ENCODE measurements at places on chromosomes 5 and 9.

- no peak for DNase-seq
These were observed 4.7 kb downstream of the MRPL36 start for GRCh38 chr5:1794901-1795290.

DNA sequence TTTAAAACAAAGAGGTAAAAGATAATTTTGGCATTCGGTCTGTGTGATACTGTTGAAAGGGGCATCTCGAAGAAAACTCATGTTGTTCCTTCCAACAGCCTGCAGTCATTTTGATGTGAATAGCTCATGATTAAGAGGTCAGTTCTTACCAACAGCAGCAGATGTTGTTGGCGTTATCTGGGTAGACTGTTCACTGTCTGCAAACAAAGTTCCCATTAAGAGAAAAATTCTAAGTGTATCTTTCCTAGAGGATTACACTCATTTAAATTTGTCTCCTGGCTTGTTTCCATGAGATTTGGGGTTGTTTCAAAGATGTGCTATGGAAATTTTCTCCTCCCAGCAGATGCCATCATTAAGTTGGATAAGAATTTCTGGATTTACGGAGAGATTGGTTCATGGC is 138.2 kb upstream of the RORB start:
- DNase-seq: no peak

DNA sequence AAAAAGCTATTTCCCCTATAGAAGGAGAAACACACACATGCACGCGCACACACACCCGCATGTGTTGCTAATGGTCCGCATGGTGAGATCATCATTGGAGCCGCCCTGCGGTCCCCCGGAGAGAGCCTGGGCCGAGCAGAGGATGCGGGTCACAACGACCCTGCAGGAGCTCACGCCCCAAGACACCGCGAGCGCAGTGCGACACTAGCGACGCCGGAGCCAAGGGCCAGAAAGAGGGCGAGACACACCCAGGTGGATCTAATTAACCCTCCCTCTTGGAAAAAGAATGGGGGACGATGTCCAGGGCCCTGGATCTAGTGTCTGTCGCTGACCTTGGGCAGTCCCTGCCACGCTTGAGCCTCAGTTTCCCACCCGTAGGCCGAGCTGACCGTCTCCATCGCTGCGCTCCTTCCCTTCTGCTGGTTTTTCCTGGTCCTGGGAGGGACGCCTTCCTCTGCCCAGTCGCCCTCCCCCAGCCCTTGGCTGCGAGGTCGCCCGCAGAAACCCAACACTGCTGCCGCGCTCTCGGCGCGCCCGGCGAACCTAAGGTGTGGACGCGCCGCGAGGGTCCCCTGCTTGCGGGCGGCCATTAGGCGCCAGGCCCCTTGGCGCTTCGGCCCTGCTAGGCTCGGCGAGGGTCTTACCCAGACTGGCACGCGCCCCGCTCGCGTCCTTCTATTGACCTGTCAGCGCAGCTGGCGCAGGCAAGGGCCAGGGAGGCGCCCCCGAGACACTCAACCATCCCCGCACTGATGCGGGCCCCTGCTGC is 47.5 kb upstream of the RNF20 start:
- DNase-seq: no peak

DNA sequence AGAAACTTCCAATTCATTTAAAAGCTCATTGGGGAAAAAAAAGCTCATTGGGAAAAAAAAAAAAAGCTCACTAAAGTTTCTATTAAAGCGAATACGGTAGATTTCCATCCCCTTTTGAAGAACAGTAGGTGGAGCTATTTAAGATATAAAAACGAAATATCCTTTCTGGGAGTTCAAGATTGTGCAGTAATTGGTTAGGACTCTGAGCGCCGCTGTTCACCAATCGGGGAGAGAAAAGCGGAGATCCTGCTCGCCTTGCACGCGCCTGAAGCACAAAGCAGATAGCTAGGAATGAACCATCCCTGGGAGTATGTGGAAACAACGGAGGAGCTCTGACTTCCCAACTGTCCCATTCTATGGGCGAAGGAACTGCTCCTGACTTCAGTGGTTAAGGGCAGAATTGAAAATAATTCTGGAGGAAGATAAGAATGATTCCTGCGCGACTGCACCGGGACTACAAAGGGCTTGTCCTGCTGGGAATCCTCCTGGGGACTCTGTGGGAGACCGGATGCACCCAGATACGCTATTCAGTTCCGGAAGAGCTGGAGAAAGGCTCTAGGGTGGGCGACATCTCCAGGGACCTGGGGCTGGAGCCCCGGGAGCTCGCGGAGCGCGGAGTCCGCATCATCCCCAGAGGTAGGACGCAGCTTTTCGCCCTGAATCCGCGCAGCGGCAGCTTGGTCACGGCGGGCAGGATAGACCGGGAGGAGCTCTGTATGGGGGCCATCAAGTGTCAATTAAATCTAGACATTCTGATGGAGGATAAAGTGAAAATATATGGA is at the start of gene PCDHGA12:
PCDHGA12 (plus strand) TSS at position 176 of the 782 bp plus-strand sequence; CDS start at position 429, 253 bp downstream.
- DNase-seq: no peak

All from CD4-positive, alpha-beta T cell (primary cell).